Cardiac fibroblast (primary cell): ENCODE measurements at places on chromosomes 3 and 15.

GRCh38 chr3:184040010-184040409 lies 8.5 kb downstream of the HTR3D start:
- peak; percentile 59 for DNase-seq

GRCh38 chr3:82342521-82342920 lies 581.1 kb upstream of the GBE1 start:
- no peak for DNase-seq

DNA sequence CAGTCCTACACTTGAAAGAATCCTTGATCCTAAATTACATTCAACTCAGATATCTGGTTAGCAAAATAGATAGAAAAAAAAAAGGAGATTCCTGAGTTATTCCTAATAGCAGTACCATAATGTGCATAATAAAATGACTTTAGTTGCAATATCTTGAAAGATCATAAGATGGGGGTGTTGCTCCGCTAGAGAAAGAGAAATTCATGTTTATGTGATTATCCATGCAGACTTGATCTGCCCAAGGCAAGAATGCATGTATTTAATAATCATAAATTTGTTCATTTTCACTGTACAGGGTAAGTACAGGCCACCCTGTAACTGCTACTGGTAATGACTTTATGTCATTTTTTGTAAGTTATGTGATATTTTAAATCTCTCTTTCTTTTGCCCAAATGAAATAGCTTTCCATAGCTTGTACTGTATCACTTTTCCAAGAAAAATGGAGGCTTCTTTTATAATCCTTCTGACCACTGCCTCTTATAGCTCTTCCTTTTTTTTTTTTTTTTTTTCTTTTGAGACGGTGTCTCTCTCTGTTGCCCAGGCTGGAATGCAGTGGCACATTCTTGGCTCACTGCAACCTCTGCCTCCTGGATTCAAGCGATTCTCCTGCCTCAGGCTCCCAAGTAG lies 84.6 kb downstream of the HCN4 start:
- peak; percentile 39 for DNase-seq

DNA sequence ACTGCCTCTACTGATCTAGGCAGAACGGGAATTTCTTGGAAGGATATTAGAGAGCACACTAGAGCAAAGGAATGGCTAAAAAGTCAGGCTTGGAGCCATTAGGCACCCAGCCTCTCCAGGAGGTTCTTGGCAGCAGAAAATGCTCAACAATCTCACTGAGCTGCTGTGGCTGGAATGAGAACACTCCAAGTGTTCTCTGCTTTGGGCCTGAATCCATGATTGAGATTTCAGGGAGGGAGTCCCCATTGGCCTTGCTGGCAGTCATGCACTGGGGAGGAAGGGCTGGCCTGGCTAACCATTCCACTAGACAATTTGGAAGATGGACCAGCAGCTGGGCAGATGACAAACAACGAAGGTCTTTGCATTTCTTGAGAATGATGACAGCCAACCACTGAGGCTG lies 362.6 kb downstream of the SHQ1 start:
- peak; percentile 81 for DNase-seq

GRCh38 chr3:54756330-54756731 lies 171.5 kb downstream of the LRTM1 start:
- DNase-seq = peak; percentile 30

GRCh38 chr3:171349392-171349791 lies 110.8 kb downstream of the TNIK start:
- DNase-seq = no peak

DNA sequence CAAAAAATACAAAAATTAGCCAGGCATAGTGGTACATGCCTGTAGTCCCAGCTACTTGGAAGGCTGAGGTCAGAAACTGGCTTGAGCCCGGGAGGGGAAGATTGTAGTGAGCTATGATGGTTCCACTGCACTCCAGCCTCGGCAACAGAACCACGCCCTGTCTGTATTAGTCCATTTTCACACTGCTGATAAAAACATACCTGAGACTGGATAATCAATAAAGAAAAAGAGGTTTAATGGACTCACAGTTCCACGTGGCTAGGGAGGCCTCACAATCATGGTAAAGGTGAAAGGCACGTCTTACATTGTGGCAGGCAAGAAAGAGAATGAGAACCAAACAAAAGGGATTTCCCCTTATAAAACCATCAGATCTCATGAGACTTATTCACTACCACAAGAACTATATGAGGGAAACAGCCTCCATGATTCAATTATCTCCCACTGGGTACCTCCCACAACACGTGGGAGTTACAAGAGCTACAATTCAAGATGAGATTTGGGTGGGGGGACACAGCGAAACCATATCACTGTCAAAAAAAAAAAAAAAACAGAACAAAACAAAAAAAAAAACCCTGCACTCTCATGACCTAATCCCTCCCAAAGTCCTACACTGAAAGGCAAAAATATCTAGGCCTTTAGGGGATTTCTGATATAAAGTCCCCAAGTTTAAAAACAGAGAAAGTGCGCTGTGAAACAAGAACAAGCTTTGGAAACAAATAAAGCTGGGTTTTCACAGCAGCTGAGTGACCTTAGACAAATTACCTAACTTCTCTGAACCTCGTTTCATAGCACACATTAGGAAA lies 224.7 kb downstream of the IGSF11 start:
- DNase-seq = no peak
